Uterus (tissue), 4 donors: ENCODE measurements at places on chromosomes 13 and 19. TPM values are rescaled to one million over a fixed set of nuclear protein-coding genes. Genes with fewer than 3 reads are reported as not detected.

DNA sequence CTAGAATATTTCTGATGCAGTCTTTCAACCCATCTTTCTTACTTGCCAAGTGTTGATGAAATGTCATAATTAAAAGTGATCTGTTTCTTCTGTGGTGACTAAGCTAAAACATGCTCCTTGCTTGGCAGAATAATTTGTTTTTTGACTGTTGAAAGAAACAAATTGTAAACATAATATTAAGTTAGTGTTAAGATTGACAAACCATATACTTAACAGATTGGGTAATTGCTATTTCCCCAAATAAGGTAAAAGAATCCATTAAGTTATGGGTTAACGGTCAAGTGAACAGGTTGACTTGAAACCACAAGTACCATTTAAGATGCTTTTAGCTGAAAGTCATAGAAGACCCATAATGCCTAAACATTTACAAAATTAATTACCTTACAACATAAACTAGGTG lies 62.9 kb downstream of the TEX26 start:
- DNase-seq = no peak

GRCh38 chr19:39200803-39201115 lies 3.3 kb downstream of the SYCN start:
- DNase-seq = no peak

GRCh38 chr13:59300355-59301173 lies 863.2 kb downstream of the DIAPH3 start:
- DNase-seq = no peak

DNA sequence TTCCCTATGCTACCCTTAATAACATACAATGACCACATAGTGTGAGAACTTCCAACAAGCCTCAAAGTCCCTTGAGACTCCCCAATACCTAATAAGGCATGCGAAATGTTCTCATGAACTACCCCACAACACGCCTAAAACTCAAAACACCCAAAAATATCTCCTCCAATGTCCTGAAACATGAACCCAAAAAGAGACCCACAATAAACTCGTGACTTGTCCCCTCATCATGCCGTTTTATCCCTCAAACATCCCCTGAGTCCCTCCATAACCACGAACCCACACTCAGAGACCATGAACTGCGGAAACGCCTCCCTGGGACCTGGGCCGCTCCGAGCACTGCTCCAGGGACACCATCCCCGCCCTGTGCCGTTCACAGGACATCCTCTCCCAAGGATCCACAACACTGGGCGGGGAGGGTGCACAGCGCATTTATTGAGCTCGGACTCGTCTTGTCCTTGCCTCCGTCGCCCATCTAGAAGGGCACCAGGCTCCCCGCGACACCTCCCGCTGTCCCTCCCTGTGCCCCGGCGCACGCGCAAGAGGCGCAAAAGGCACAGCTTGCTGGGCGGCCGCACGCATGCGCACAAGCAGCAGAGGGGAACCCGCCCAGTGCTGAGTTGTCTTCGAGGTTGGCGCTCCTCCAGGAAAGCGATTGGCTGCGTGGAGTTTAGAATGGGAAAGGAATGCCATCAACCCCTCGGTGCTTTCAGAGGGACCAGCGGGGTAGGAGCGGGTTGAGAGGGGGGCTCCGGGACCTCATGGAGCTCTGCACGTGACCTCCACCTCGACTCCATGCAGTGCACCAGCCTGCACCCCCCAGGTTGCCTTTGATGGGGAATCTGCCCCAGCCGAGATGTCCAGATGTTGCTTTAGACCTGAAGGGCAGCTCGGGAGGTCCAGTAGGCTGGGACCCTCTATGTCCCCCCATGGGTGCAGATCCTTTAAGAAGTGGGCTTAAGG lies 8.8 kb downstream of the FXYD3 start:
- peak; percentile 94 for DNase-seq

Gene CARM1
- total RNA-seq = 6.4 TPM

Gene JSRP1
- total RNA-seq = not detected

GRCh38 chr13:113949546-113949945 lies 24.3 kb downstream of the C13orf46 start:
- DNase-seq = no peak

DNA sequence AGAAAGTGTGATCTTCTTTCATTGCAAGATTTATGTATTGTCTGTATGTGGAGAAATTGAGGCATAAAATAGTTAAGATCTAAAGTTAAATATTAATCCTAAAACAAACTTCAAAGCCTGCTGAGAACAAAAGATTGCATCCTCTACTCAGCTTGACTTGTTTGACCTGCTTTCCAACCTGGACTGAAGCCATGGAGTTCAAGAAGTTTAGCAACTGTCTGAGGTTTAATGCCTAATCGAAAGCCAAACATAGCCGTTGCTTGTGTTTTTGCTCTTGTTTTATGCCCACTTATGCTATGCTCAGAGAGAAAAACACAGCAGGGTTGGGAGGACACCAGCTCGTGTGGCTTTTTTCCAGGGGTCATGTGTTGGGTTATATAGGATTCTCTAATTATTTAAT lies 135.6 kb downstream of the NUFIP1 start:
- no peak for DNase-seq

- DNase-seq = no peak
Measured at GRCh38 chr19:5200844-5201243, 139.8 kb downstream of the PTPRS start.
